ENCODE measurements at places on chromosomes 11 and 22. TPM values are rescaled to one million over a fixed set of nuclear protein-coding genes. Genes with fewer than 3 reads are reported as not detected.

The OR51B4 gene
- not detected for total RNA-seq

- DNase-seq, result peak; percentile 62
Measured at GRCh38 chr11:10387206-10388083, 67.6 kb upstream of the AMPD3 start.

The TMPRSS5 gene
- total RNA-seq, result 1.6 TPM

DNA sequence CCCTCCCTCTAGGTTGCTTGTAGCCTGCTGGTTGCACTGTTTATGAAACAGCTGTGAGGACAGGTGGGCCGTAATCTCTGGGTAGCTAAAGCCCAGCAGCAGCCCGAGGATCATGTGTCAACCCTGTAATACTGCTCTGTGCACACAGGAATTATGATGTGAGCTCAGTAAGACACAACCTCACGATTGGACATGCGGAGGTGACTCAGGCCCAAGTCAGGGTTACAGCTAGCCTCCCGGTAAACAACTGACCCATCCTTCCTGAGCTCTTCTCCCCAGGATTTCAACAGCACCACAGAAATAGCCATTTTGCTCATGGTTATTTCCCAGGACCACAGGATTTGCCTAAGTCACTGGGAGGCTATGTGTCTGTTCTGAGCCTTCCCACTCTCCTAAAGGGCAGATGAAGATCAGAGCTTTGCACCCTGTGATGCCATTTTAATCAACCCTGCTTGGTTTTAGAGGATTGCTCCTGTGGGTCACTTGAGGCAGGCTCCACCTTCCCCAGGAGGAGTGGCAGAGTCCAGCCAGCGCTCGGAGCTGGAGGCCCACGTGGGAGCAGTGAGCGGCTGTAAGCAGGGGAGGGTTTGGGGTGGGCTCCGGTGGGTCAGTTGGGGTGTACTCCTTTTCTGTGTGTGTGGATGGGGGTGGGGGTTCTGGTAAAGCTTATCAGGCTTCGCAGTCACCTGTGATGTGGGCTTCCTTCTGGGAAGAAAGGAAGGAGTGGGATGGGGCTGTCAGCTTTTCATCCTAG is at the start of gene AMPD3:
Gene AMPD3, plus strand, starts transcription at position 387 of the 754 bp plus-strand sequence. CDS start 6,256 bp downstream, outside the sequence.
- DNase-seq, result peak; percentile 47

The CLDN5 gene
- total RNA-seq, result not detected

DNA sequence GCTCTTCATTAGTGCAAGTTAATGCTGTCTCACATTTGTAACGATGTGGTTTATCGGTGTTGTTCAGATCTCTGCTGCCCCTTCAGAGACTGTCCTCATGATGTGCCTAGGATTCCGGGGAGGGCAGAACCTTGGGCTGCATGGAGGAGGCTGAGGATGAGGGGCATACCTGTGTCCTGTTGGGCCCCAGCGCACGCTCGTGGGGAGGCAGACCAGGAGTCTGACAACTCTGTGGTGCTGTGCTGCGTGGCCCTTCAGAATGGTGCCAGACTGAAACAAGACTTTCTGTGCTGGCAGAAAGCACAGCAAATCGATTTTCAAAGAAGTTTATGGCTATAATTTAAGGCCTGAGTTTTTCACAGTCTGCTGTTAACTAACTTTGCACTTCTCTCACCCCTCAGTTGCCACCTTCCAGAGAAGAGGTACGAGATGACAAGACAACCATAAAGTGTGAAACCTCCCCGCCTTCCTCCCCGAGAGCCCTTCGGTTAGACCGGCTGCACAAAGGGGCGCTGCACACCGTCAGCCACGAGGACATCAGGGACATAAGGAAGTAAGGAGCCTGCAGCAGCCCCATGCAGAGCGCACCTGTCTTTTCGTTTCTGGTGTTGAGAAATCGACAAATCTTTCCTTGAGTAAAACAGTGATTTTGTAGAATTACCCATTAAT is 44.3 kb upstream of the CTTN start:
- no peak for DNase-seq

GRCh38 chr22:39973656-39974055 is 13.5 kb downstream of the TMA7B start:
- DNase-seq, result no peak

DNA sequence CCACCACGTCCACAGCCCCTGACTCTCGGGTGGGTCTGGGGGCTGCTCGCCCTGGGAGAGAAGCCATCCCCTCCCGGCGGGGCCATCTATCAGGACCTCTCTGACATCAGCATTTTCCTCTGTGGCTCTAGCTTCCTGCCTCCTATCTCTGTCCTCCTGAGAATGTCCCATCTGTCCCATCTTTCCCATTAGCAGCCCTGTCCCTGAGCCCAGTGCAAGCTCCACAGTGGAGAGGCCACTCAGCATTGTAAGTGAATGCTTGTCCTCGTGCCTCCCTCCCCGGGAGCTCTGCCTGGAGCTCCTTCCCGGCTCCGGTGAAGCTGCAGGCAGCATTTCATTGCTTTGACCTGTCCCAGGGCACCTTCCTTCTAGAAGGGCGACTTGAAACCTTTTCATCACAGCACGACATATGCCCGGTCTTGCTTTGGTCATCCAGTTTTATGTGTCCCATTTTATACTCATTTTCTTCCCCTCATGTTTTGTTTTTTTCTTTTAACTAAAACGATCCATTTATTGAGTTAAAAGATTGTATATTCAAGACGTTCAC is 49.7 kb downstream of the RTN4R start:
- no peak for DNase-seq

- peak; percentile 90 for DNase-seq
Measured at GRCh38 chr11:122628810-122629555, 26.5 kb upstream of the UBASH3B start.

DNA sequence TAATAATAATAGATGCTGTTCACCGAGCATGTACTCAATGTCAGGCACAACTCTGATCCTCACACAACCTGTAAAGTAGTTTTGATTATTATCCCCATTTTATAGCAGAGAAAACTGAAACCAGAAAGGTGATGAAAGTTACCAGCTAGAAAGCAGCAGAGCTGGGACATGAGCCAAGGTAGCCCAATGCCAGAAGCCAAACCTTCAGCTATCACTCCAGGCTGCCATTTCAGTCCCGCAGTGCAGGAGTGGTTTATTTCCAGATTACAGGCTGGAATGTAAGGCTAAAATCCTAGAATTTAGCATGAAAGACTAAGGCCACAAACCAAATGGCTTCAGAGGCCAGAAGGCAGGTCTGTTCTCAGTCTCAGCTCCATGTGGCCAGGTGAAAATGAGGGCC is 108.8 kb downstream of the TENM4 start:
- no peak for DNase-seq

DNA sequence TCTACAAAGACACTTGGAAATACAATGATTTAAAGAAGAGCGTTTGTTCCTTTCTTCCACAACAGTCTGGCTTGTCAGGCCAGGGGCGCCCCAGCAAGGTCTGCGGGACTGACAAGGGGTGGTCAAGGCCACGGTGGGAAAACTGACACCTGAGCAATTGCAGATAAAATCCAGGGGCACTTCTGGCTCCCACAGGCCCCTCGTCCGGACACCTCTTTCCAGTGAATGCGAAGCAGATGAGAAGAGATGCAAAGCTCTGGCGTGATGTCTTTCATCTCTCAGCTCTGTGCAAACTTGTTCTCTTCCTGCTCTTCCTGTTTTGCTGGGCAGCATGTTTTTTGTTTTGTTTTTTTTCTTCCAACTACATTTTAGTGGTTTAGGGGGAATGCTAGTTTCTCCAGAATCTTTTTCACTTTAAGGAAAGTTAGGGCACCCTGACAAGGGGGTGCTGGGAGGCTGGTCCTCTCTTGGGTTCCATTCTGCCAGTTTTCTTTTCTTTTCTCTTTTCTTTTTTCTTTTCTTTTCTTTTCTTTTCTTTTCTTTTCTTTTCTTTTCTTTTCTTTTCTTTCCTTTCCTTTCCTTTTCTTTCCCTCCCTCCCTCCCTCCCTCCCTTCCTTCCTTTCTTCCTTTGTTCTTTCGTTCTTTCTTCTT is 11.1 kb upstream of the CBX6 start:
- no peak for DNase-seq

GRCh38 chr11:34358258-34358727 is 483 bp upstream of the ABTB2 start:
- peak; percentile 90 for DNase-seq

- DNase-seq, result peak; percentile 62
Measured at GRCh38 chr11:86571273-86571948, 101.0 kb downstream of the ME3 start.

The CDC42BPG gene
- 22.7 TPM for total RNA-seq

The SAA2 gene
- not detected for total RNA-seq

The DGAT2 gene
- 18.3 TPM for total RNA-seq

The SESN3 gene
- total RNA-seq, result 0.31 TPM

GRCh38 chr11:48044577-48044976 is 64.2 kb downstream of the PTPRJ start:
- no peak for DNase-seq

The ACR gene
- total RNA-seq, result not detected

- DNase-seq, result no peak
Measured at GRCh38 chr11:94224078-94224477, 80.3 kb upstream of the IZUMO1R start.

The MMP13 gene
- total RNA-seq, result 0.13 TPM

The FAM227A gene
- 2.7 TPM for total RNA-seq

GRCh38 chr11:27830206-27830605 is 130.0 kb upstream of the BDNF start:
- DNase-seq, result no peak

The MPZL2 gene
- total RNA-seq, result 30.4 TPM

The RASGRP2 gene
- total RNA-seq, result not detected

DNA sequence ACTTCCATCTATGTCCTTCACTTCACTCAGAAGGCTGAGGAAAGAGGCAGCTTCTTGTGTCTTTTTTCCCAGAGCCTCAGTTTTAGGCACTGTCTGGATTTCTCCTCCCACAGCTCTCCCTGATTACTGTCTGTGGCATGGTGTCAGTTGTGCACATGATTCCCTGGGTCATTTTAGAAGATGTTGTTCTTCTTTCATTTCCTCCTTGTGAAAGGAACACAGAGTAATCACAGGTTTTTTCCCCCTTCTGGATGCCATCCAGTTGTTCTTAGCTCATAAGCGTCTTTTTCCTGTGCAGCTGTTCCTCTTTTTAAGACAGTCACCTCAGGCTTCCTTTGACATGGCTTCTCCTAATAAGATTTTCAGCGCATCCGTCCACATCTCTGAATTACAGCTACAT is 212.2 kb downstream of the FAM181B start:
- no peak for DNase-seq

The POU2F3 gene
- total RNA-seq, result 0.28 TPM

Data from HT-29 (cell line).